ENCODE measurements at places on chromosomes 7 and 10. TPM values are rescaled to one million over a fixed set of nuclear protein-coding genes. Genes with fewer than 3 reads are reported as not detected.

DNA sequence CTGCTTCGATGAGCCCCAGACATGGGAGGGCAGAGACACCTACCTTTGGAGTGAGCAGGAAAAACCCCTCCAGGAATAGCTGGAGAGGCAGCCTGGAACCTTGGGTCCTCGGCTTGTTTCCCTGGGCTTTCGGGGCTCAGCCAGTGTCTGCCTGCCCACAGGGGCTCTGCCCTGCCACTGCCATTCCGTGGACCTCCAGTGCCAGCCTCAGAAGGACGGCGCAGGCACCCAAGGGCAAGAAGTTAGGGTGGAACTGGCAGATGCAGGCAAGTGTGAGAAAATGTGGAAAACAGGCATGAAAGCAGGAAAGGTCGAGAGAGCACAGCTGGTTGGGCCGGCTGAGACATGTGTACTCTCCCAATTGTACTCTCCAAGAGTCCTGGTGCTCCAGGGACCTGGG, 281.5 kb downstream of the GRID1 start:
- no peak overlapping the region for H3K4me3 ChIP-seq
- H3K36me3 ChIP-seq = no peaks in the 10 kb centered on the region
- H3K27ac ChIP-seq = no peak overlapping the region
- H3K4me1 ChIP-seq = no peaks in the 10 kb centered on the region
- H3K27me3 ChIP-seq = no peaks in the 10 kb centered on the region

DNA sequence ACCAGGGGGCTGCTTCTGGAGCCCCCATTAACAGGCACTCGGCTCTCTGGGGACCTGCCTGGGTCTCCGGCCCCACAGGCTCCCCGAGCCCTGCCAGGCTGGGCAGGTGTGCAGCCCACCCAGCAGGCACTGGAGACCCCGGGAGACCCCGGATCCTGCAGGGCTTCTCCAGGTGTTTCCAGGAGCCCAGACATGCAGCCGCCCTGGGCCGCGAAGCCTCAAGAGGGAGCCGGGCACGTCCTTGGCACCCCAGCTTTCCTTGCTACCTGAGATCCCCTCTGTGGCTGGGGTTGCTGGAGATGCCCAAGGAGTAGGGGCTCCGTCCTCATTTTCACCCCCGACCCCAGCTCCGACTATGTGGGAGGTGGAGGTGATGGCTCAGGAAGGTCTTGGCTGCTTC, 7.7 kb upstream of the AMZ1 start:
- no peak overlapping the region for H3K4me3 ChIP-seq
- no peak for DNase-seq
- no peak overlapping the region for H3K27ac ChIP-seq
- H3K36me3 ChIP-seq = no peaks in the 10 kb centered on the region
- no peaks in the 10 kb centered on the region for H3K27me3 ChIP-seq
- H3K4me1 ChIP-seq = no peaks in the 10 kb centered on the region

- H3K27me3 ChIP-seq = peaks cover 23% of the 10 kb centered on the region
- DNase-seq = no peak
- no peaks in the 10 kb centered on the region for H3K36me3 ChIP-seq
- H3K4me1 ChIP-seq = peaks cover 9% of the 10 kb centered on the region
- no peak overlapping the region for H3K4me3 ChIP-seq
Measured at GRCh38 chr7:128358233-128358632, 3.3 kb downstream of the PRRT4 start.

GRCh38 chr10:79562135-79562756, 2.0 kb upstream of the SFTPA2 start:
- H3K36me3 ChIP-seq = no peaks in the 10 kb centered on the region
- H3K27ac ChIP-seq = no peak overlapping the region
- DNase-seq = peak; percentile 34
- peaks cover 3% of the 10 kb centered on the region for H3K27me3 ChIP-seq
- no peak overlapping the region for H3K4me3 ChIP-seq

GRCh38 chr10:126972635-126973414, 67.6 kb downstream of the DOCK1 start:
- H3K36me3 ChIP-seq = no peaks in the 10 kb centered on the region
- H3K27me3 ChIP-seq = no peaks in the 10 kb centered on the region
- peaks cover 2% of the 10 kb centered on the region for H3K4me1 ChIP-seq
- no peak overlapping the region for H3K27ac ChIP-seq
- no peak overlapping the region for H3K4me3 ChIP-seq
- DNase-seq = no peak

- H3K27me3 ChIP-seq = no peaks in the 10 kb centered on the region
- no peak overlapping the region for H3K4me3 ChIP-seq
- H3K36me3 ChIP-seq = no peaks in the 10 kb centered on the region
- H3K4me1 ChIP-seq = no peaks in the 10 kb centered on the region
- no peak overlapping the region for H3K27ac ChIP-seq
Measured at GRCh38 chr7:116997972-116998371, 44.7 kb downstream of the ST7 start.

- H3K27ac ChIP-seq = no peak overlapping the region
- no peak for DNase-seq
- H3K27me3 ChIP-seq = no peaks in the 10 kb centered on the region
- H3K36me3 ChIP-seq = peaks cover 6% of the 10 kb centered on the region
- H3K4me3 ChIP-seq = no peak overlapping the region
Measured at GRCh38 chr10:73424478-73424877, 8.9 kb downstream of the MSS51 start.

DNA sequence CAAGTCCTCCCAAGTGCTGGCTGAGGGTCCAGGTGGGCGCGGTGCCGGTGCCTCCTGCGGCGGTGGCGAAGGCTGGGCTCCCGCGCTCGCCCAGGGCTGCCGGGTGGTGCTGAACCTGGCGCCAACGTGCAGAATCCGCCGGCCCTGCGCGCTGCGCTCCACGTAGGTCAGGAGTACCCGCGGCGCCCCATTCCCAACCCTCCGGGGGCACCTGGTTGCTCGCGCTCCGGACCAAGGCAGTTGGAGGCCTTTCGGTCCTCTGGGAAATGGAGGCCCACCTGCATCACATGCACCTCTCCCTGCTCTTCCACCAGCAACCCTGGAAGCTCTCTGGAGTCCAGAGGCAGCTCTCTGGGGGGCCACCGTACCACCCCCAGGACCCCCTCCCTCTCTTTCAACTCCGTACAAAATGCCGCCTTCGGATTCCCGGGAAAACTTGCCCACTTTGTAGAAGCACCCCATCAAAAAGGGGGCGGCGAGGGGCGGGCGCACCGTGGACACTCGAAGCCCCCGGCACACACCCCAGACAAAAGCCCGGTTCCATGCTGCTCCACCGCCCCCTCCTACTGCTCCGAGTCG, 745 bp downstream of the SLC16A9 start:
- peak overlapping the region; percentile 63 for H3K27ac ChIP-seq
- peak overlapping the region; percentile 80 for H3K4me3 ChIP-seq
- H3K27me3 ChIP-seq = peaks cover 13% of the 10 kb centered on the region
- H3K36me3 ChIP-seq = no peaks in the 10 kb centered on the region

DNA sequence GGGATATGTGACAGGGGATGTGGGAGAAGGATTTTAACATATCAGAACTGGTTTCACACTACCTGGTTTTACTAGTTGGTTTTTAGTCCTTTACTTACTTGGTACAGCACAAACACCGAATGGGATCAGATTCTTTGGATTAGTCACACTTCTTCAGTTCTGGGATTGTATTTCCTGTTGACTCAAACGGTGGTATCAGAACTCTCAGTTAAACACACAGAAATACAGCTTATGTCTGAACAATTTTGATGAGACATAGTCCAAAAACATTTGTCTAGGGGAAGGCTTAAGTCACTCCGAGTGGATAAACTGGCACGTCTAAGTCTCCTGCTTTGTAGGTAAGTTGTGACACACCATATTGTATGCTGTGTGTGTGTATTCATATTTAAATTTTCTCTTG, 480.5 kb downstream of the PHTF2 start:
- H3K36me3 ChIP-seq = no peaks in the 10 kb centered on the region
- no peaks in the 10 kb centered on the region for H3K4me1 ChIP-seq
- H3K27me3 ChIP-seq = no peaks in the 10 kb centered on the region
- no peak overlapping the region for H3K4me3 ChIP-seq

- H3K36me3 ChIP-seq = no peaks in the 10 kb centered on the region
- no peaks in the 10 kb centered on the region for H3K27me3 ChIP-seq
- H3K27ac ChIP-seq = no peak overlapping the region
- no peak for DNase-seq
- H3K4me3 ChIP-seq = no peak overlapping the region
- no peaks in the 10 kb centered on the region for H3K4me1 ChIP-seq
Measured at GRCh38 chr7:139993169-139993568, 69.6 kb downstream of the PARP12 start.

DNA sequence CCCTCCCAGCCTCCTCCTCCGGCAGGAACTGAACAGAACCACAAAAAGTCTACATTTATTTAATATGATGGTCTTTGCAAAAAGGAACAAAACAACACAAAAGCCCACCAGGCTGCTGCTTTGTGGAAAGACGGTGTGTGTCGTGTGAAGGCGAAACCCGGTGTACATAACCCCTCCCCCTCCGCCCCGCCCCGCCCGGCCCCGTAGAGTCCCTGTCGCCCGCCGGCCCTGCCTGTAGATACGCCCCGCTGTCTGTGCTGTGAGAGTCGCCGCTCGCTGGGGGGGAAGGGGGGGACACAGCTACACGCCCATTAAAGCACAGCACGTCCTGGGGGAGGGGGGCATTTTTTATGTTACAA, 83.3 kb downstream of the PAX2 start:
- no peak for DNase-seq
- H3K27ac ChIP-seq = no peak overlapping the region
- H3K27me3 ChIP-seq = peaks cover 98% of the 10 kb centered on the region
- H3K4me3 ChIP-seq = peak overlapping the region; percentile 26
- no peaks in the 10 kb centered on the region for H3K36me3 ChIP-seq

DNA sequence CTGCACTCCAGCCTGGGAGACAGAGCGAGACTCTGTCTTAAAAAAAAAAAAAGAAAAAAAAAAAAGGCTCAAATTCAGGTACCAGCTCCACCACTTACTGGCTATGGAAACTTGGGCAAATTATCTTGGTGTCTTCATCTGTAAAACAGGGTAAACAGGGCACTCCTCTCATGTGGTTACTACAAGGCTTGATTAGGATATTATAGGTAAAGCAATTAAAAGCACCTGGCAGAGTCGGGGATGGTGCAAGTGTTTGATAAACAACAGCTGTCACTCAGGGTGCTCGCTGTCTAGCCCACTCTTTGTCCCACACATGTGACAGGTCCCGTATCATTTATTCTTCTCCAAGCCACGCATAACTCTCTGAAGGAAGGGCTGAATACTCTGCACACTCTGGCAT, 96.9 kb downstream of the SORBS1 start:
- no peak for DNase-seq
- peaks cover 12% of the 10 kb centered on the region for H3K4me1 ChIP-seq
- H3K36me3 ChIP-seq = no peaks in the 10 kb centered on the region
- no peak overlapping the region for H3K4me3 ChIP-seq
- no peak overlapping the region for H3K27ac ChIP-seq

The ASZ1 gene
- total RNA-seq = not detected

The UFSP1 gene
- total RNA-seq = 4.8 TPM

The ELN gene
- total RNA-seq = 5.6 TPM

The APBB1IP gene
- total RNA-seq = not detected

The GDF10 gene
- total RNA-seq = 0.19 TPM

The PCGF5 gene
- total RNA-seq = 6.1 TPM

The MCMBP gene
- 79.8 TPM for total RNA-seq

Data from H1 (cell line).